NCI-H748 treated with DMSO at 0.1 percent for 48 hours (cell line): ENCODE measurements at places on chromosomes 6 and 20.

DNA sequence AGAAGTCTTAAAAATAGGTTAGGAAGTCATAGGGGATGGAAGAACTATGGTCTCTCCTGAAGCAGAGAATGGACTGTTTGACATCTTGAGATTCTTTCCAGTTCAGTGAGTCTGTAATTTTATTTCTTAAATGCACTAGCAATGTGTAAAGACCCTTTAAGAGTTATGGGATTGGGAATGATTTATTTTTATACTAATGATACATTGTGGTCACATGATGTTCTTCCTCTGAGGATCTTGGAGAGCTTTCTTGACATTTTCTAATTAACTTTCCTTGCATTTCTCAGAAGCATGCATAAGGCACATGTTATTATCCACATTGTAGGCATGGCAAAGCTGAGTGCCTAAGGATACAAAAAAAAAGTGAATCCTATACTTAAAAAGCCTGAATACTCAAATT lies 507.6 kb upstream of the NRSN1 start:
- no peak for DNase-seq

GRCh38 chr6:151007076-151007475 lies 141.6 kb downstream of the MTHFD1L start:
- DNase-seq: no peak

DNA sequence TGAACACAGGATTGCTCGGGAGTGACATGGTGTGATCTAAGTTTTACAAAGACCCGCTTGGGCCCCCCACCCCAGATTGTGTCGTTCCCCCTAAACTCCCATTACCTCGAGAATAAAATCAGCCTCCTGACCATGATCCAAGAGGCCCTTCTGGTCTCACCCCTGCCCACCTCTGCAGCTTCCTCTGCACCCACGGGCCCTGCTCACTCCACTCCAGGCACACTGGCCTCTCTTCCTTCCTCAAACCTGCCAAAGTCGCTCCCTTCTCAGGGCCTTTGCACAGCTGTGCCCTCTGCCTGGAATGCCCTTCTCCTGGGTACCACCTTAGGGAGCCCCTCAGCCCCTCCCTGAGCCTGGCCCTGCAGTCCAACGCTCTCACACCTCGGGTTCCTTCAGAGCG lies 17.9 kb downstream of the TGM2 start:
- DNase-seq: peak; percentile 9

GRCh38 chr20:58987790-58988564 lies 6.9 kb downstream of the NELFCD start:
- no peak for DNase-seq

DNA sequence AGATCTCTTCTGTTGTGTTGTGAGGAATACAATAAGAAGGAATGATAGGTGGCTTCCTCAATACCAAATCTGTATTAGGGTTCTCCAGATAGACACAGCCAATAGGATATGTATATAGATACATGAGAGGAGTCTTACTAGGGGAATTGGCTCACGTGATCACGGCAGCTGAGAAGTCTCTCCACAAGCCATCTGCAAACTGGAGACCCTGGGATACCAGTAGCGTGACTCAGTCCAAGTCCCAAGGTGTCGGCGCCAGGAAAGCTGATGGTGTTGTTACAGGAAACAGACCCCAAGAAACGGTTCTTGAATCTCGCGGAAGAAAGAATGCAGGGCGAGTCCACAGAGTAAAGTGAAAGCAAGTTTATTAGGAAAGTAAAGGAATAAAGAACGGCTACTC lies 61.4 kb downstream of the SYTL3 start:
- DNase-seq: no peak

- DNase-seq: no peak
These were observed 9.2 kb upstream of the SPO11 start for GRCh38 chr20:57320358-57320757.

DNA sequence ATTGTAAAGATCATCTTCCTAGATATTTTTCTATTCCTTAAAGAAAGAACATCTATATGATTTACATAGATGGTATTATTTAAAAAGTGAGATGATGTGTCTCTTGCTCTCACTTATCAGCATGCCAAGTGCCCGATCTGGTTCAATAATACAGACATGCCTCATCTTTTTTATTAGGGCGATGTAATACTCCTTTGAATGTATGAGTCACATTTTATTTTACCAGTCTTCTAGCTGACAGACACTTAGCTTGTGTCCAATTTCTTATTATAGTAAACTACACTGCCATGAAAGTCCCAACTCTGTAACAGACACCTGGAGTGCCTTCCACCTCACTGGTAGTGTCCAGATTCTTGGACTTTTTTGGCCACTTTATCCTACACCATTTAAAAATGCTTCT lies 586.6 kb upstream of the BTBD3 start:
- no peak for DNase-seq

DNA sequence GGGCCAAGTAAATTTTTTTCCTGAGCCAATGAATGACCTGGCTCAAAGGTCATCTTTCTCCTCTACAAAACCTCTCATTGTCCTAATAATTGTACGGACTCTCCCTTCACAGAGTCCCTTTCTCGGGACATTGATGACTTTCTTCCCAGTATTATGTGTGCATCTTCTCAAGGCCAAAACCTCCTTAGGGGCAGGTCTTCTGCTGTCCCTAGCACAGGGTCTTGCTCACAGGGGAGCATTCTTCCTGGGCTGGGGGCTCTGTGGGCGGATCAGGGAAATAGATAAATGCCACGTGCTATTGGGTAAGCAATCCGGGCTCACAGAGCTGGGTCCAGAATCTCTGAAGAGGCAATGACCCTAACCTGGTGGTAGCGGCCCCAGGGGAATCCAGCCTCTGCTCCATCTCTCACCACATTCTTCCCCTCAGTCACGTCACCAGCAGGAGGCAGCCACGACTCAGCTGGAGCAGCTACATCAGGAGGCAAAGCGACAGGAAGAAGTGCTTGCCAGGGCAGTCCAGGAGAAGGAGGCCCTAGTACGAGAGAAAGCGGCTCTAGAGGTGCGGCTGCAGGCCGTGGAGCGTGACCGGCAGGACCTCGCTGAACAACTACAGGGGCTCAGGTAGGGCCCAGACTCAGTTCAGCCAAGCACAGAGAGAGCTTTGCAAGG lies 23.5 kb downstream of the CEP250 start:
- DNase-seq: no peak

- DNase-seq: no peak
These were observed 1293.7 kb downstream of the EPHA7 start for GRCh38 chr6:92125681-92126080.

DNA sequence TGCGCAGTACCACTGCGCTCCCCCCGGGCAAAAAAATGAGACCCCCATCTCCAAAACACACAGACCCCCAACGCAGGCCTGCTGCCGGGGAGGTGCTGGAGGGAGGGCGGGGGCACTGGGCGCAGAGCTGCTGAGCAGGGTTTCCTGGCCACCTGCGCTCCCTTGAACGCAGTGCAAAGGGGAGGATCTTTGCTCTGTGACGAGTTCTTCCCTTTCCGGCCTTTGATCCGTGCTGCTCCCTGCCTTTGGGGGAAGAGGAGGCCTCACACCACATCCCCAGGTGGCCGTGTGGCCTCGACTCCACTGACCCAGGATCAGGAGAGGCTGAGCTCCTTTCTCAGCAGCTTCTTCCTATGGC lies 8.9 kb upstream of the COL20A1 start:
- no peak for DNase-seq

- no peak for DNase-seq
These were observed 156.6 kb downstream of the NFATC2 start for GRCh38 chr20:51385646-51386530.

GRCh38 chr20:38723848-38724625 lies at the start of gene SLC32A1:
TSS of gene SLC32A1 (plus strand) at chr20:38724486. CDS start at chr20:38724725, 239 bp downstream.
- no peak for DNase-seq

- DNase-seq: no peak
These were observed 411.2 kb downstream of the EYS start for GRCh38 chr6:65295812-65296211.
